ENCODE measurements at places on chromosomes 12 and 14.

DNA sequence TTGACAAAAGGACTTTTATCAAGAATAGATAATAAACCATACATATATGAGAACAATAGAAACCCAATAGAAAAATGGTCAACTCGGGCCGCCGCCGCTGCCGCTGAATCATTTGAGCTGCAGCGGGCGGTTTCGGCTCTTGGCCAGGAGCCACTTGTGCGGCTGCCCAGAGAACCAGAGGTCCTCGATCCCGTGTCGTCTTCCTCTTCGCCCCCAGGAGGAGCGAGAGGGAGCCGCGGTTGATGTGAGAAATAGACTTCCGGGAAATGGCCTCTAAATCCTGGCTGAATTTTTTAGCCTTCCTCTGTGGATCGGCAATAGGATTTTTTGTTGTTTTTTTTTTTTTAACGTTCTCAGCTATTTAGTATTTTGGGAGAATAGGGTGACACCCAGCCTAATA lies 44.8 kb downstream of the CPSF6 start:
- peak; percentile 62 for DNase-seq
- H3K4me1 ChIP-seq: no peaks in the 10 kb centered on the region
- no peak overlapping the region for H3K27ac ChIP-seq

GRCh38 chr12:95169368-95169767 lies 47.9 kb downstream of the FGD6 start:
- no peaks in the 10 kb centered on the region for H3K36me3 ChIP-seq
- H3K4me1 ChIP-seq: no peaks in the 10 kb centered on the region
- DNase-seq: no peak
- no peak overlapping the region for H3K27ac ChIP-seq
- no peaks in the 10 kb centered on the region for H3K27me3 ChIP-seq
- H3K4me3 ChIP-seq: no peak overlapping the region

GRCh38 chr12:27575090-27575761 lies 51.2 kb downstream of the PPFIBP1 start:
- H3K4me3 ChIP-seq: no peak overlapping the region
- peaks cover 11% of the 10 kb centered on the region for H3K4me1 ChIP-seq
- no peak for DNase-seq
- H3K27me3 ChIP-seq: no peaks in the 10 kb centered on the region
- no peaks in the 10 kb centered on the region for H3K36me3 ChIP-seq

DNA sequence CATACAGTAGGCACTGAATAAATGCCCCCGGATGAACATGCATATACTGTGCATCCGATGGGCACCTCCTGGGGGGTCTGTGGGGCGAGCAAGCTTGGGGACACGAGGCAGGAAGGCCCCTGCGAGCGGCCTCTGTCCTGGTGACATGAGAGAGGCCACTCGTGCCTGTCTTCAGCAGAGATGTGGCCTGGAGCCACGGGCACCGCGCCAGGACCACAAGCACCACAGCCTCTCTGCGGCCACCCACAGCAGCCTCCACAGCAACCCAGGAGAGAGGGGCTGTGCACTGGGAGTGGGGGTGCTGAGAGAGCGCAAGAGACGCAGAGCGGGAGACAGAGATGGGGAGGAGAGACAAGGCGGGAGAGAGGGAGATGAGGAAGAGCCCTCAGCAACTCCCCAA lies 118.5 kb downstream of the RFLNA start:
- no peaks in the 10 kb centered on the region for H3K4me1 ChIP-seq
- H3K27me3 ChIP-seq: no peaks in the 10 kb centered on the region
- H3K27ac ChIP-seq: peak overlapping the region; percentile 89

DNA sequence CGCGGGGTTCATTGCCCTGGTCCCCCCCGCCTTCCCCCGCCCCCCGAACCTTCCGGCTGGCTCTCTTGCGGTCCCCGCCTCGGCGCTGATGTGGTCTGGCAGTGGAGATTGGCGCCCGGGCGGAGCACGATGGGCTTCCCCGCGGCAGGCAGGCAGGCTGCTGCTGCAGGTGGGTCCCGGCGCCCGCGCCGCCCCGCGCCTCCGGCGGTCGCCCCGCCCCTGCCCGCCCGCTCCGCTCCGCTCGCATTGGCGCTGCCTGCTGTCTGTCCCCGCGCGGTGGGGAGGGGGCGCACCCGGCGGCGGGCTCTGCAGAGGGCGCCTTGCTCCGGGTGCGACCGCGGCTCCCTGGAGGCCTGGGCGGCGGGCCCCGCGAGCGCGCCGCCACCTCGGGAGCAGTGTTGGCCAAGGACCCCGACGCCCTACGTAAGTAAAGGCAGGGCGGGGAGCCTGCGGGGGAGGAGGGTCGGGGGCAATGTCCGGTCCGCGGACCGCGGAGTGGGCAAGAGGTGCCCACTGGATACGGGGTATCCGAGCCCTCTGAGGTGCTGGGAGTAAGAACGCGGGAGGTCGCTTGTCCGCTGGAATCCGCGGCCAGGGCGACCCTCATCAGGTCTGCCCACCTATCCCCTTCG lies at the start of gene AKAP5:
TSS of gene AKAP5 (plus strand) at position 309 of the 632 bp plus-strand sequence. CDS start 2,896 bp downstream, outside the sequence.
- DNase-seq: peak; percentile 63
- peak within 1 kb of the TSS; percentile 87 for H3K4me3 ChIP-seq
- peak within 1 kb of the TSS; percentile 91 for H3K27ac ChIP-seq
- no peaks in the 10 kb centered on the region for H3K36me3 ChIP-seq
- no peaks in the 10 kb centered on the region for H3K4me1 ChIP-seq
